ENCODE measurements at places on chromosomes 3 and 15.

DNA sequence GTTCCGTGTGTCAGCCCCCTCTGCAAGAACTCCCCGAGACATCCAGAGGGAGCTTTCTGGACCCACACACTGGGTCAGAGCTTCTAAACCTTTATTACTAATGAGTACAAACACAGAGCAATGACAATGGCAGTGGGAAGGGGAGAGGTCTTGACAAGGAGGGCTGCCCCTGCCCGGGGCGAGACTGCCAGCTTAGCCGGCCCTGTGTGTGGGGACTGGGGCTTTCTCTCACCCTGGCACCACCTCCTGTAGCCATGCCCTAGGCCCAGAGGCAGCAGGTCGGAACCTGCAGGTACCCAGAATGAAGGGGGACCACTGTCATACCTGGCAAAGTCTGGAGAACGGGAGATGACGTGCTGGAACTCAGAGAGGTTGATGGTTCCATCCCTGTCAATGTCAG, 3.1 kb downstream of the CIB1 start:
- DNase-seq, result no peak

GRCh38 chr3:24058940-24059705, 114.0 kb downstream of the NR1D2 start:
- DNase-seq, result no peak

GRCh38 chr15:50945725-50946124, 37.2 kb downstream of the AP4E1 start:
- DNase-seq, result peak; percentile 16

DNA sequence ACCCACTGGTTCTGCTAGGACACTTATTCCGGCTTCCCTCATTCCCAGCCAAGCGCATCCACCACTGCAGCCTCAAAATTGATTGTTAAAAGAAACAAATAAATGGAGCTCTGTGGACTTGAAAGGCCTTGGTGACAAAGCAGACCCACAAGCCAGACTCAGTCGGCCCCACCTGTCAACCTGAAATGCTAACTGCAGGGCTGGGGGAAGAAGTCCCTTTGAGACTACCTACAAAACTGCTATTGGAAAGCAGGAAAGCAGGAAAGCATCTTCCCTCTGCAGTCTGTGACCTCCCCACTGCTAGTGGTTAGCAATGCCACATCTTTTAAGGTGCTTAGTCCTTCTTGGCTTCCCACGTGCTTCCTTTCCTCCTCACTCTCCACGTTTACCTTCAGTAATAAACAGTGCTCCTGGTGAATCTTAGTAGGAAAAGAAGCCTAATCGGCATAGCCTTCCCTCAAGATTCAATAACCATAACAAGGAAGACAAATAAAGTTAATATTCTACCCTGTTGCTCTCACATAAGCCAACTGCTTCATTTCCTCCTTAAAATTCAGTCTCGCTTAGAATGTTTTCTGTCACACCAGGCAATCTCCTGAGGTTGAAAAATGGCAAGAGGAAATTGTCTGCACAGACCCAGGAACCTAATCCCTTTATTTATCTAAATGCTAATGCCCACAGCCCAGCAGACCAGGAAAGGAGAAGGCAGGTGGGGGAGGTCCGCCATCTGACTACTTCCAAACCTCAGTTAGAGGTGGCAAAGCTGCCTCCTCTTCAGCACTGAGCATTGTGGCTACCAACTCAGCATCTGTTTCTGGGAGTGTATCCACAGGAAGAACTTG, 296.2 kb downstream of the NEK10 start:
- DNase-seq, result no peak

GRCh38 chr3:126142652-126143051, 37.7 kb downstream of the ALDH1L1 start:
- DNase-seq, result no peak

DNA sequence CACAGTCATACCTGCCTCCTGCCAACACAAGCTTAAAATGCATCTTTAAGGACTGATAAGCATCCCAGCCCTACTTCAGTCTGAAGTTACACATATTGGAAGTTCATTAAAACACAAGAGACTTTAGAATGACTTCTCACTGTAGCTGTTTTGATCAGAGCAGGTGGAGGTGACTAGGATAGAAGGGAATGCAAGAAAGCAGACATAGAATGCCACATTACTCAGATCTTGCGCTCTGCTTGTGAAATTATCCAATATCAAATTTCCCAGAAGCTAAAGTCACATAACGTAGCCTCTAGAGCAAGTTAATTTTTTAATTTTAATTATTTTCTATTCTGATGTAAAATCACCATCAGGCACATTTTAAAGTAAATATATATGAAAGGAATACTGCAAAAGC, 306.5 kb downstream of the PLOD2 start:
- no peak for DNase-seq

GRCh38 chr3:184172681-184173373, 1.8 kb upstream of the AP2M1 start:
- DNase-seq, result no peak

- DNase-seq, result no peak
Observed at GRCh38 chr3:120821426-120821825, 78.9 kb downstream of the GTF2E1 start.

DNA sequence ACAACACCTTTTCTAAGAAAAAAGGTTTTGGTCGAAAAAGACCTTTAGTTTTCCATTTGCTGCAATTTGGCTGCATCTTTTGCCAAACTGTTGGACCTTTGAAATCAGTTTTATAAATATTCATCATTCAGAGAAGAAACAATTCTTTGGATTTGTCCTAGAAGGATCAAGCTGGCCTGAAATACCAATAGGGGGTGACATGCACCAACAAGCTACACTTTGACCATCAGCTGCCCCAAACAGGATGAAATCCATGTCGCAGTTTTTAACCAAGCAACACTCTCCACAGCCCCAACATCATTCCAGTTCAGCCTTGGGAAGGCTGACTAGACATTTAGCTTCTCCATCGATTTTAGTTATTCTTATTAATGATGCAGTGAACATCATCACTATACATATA, 9.8 kb downstream of the RPL15 start:
- DNase-seq, result no peak

DNA sequence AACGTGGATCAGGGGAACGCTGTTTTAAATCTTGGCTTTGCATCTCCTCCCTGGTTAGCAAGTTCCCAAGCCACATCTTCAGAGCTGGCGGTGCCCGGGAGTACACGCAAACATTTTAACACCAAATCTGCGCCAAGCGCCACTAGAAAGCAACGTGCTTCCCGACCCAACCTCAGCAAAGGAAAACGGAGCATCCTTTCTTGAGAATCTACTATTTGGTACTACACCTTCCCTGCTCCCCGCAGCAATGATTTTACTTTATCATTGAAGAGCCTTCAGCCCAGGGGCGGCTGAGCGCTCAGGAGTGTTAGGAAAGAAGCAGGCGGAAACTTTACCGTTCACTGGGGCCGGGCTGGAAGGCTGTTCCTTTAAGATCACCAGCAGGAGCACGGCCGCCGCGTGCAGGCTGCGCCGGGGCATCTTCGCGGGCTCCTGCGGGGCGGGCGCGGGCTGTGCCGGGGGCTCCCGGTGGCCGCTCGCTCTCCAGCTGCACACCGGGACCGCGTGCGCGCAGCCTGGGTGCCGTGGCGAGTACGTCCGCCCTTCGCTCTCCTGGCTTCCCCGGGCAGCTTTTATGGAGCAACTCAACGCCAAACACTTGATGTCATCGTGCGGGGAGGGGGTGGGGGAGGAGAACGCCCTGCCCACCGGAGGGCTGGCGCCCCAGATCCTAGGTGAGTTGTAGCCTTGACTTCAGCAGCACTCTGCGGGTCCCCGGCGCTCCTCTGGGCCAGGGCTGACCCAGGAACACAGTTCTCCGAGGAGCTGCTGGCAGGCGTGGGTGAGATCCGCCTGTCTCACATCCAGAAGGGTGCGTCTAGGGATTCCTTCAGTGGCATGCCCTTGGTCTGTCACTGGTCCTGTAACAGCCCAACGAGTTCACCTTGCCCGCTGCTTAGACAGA, at the start of gene CA12:
Gene CA12, minus strand, starts transcription at position 546 of the 904 bp plus-strand sequence. Its CDS starts 126 bp downstream, at position 420.
- DNase-seq, result peak; percentile 26

DNA sequence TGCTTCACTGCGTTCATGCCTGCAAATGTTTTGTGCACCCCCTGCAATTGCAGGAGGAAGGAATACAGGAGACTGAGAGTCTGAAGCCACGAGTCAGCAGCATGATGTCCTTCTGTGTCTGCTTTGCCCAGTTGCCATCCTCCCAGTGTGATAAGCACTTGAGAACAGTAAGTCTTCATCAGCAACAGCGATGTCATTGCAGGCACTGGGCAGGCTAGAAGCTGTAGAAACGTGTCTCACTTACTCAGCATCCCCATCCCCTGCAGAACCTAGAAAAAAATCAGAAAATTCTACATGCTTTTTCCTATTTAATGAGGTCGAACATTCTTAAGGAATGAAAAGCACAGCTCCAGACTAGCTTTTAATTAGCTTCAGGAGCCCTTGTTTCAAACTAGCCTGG, 156.5 kb upstream of the LPP start:
- DNase-seq, result no peak

DNA sequence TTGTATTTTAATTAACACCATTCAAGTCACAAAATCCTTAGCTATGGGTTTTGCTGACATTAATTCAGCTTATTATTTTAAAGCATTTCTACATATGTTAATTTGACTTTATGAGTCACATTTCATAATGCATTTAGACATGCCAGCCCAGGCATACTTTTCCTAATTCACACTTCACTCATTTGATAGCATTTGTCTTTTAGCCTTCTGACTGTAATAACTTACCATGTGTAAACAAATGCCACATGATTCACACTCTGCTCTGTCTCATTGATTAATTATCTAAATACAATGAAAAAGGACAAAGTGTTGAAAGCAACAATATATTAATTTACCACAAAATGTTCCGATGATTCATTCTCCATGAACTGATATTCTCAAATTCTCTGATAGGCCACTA, 927.8 kb upstream of the EPHA6 start:
- no peak for DNase-seq

DNA sequence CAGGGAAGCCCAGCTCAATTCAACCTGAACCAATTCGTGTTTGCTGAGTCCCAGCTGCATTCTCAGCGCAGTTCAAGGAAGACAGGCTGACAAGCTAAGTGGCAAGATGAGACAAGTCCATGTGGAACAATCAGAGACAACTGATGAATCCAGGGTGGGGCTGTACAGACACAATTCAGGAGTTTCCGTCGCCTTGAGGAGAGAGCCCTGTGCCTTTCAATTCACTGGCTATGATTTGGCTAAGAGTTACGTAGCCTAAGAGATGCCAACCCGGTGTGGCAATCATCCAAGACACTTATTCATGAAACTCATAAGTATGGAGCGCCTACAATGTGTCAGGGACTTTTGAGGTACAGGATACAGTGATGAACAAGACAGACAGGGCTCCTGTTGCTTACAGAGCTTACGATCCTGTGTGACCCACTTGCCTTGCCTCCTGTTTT, 15.5 kb upstream of the ZBED2 start:
- no peak for DNase-seq

DNA sequence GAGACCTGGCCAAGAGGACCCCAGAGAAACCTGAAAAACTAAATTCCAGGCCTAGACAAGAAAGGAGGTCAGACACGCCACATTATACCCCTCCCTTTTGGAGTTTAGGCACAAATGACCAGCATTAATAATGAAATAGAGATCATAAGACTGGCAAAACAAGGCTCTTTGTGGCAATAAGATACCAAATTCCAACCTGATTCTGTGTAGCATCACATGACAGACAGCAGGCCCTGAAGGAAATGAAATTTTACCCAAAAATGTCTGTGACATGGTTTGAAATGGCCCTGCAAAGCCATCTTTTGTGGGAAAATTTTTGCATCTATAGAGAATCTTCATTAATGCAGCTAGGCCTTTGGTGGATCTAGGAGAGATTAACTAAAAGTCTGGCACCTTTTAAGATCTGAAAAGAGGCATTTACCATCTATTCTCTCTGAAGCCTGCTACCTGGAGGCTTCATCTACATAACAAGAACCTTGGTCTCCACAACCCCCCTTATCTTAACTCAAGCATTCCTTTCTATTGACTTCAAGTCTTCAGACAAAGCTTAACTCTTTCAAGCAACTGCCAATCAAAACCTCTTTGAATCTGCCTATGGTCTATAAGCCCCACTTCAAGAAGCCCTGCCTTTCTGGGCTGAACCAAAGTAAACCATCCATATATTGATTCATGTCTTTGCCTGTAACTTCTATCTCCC, 8.0 kb downstream of the FAM174B start:
- no peak for DNase-seq

DNA sequence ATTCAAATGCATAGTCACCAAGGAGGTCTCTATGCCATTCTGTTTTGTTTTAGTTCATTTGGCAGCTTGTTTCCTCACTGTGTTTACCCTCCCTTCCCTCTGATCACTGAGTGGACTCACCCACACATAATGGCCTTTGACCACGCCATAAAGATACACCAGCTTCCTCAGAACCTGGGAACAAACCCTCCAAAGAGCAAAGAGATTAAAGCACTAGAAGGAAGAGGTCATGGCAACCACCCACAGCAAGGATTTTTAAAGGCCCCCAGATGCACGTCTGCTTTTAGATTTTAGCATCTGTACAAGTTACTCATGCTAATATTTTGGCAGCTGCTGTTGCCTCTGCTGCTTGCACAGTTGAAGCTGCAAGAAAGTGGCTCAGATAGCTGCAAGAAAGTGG, 47.9 kb upstream of the CADPS start:
- DNase-seq, result no peak

GRCh38 chr15:81229586-81229985, 32.9 kb downstream of the IL16 start:
- DNase-seq, result no peak

- no peak for DNase-seq
Observed at GRCh38 chr15:37221671-37222145, 121.4 kb upstream of the MEIS2 start.

GRCh38 chr3:49248840-49249227, 28.2 kb downstream of the C3orf62 start:
- no peak for DNase-seq

DNA sequence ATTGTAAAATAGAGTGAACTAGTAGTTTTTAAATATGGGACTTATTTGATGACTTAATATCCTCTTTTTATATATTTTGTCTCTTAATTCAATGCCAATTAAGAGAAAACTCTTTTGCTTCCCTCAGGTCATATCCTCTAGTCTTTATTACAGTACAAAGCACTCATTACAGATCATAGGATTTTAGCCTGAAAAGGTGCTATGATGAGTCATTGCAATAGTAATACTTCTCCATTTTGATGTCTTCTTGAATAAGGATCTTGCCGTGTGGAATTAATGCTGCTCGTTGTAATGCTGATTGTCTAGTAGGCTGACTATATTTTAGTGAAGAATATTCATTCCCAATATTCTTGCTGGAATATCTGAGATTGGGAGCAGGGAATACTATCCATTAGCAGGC, 612.2 kb upstream of the GOLIM4 start:
- DNase-seq, result no peak

GRCh38 chr15:89087161-89087829, 961 bp upstream of the ABHD2 start:
- DNase-seq, result no peak

- no peak for DNase-seq
Observed at GRCh38 chr3:18827664-18828063, 320.6 kb upstream of the KCNH8 start.

All from NCI-H2081 (cell line).